Suppressor macrophage treated with lipopolysaccharide for 4 hours (primary cell): ENCODE measurements at places on chromosomes 1 and 21.

GRCh38 chr1:114585231-114585630, 3.8 kb upstream of the BCAS2 start:
- no peak for DNase-seq

DNA sequence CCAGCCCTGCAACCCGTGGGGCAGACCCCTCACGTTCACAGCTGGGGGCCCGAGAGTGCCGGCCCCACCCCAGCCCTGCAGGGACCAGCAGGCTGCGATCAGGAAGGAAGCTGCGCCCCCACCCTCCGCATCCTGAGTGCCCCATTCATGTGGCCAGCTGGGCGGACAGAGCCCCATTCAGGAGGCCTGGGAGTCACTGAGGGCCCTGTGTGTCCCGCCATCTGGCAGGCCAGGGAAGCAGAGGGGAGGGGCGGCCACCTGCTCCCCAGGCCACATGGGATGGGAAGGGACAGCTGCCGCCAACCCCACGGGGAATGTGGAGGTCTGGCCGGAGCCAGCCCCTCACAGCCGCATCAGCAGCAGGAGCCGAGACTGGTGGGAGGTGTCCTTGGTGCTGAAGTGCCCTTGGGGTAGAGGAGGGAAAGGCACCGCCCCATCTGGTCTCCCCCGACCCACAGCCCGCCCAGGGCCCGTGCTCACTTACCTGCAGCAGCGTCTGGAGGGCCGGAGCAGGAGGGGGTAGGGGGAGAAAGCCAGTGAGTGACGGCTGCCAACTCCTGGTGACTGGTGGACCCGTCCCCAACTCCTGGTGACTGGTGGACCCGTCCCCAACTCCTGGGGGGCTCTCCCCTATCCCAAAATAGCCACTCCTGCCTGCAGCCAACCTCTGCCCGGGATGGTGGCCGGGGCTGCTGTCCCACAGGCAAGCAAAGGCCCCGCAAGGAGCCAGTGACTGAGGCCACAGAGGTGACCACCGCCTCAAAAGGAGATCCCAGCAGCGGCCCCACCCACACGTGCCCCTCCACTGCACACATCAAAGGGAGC, 8.7 kb downstream of the ACAP3 start:
- no peak for DNase-seq

DNA sequence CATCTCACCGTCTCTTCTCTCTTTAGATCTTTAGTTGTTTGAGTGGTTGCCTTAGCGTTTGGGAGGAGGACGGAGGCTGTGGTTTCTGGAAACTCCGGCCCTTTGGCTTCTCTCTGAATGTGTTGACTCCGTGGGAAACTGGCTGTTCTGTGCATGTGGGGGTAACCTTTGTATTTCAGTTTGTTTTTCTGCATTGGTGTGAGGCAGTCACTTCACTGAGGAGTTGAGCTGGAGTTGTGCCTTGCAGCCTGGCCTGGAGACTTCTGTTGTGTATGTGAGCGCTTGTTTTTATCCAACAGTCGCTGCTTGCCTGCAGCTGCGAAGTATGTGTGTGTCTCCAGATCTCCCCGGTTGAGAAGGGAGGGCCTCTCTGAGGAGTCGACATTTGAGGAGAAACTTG, 33.6 kb downstream of the CLDN14 start:
- DNase-seq = no peak

- no peak for DNase-seq
Measured at GRCh38 chr1:41564741-41565475, 80.4 kb upstream of the EDN2 start.

GRCh38 chr1:22806584-22806983, 95.9 kb downstream of the EPHB2 start:
- no peak for DNase-seq

- no peak for DNase-seq
Measured at GRCh38 chr1:167148421-167148820, 54.5 kb downstream of the STYXL2 start.

DNA sequence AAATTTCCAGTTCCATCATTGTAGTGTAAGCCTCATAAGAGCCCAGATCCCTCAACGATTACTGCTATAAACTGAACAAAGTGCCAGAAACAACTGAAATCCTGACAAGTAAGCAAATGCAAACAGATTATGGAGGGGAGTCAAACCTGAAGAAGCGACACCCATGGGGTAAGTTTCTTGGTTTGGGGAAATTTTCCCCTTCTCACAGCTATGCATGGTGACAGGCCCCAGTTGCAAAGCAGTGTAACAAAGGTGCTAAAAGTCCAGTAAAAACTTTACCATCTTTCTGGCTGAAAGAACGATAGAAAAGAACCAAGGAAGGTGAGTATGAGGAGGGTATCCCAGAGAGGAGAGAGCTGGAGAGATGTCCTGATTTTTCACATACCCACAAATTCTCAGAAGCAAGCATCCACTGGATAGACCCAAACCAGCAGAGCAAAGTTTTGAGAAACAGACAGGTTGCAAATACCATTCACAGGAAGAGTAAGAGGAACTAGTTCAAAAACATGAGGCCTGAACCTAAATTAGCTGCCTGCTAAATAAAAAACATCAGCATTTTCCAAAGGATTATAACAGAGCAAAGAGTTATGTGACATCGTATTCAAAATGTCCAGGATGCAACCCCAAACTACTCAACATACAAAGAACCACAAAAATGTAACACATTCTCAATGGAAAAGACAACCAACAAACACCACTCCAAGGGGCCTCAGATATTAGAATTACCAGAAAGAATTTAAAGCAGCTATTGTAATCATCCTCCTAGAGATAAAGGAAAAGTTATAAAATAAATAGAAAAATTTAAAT, 14.5 kb downstream of the SCYL3 start:
- no peak for DNase-seq

DNA sequence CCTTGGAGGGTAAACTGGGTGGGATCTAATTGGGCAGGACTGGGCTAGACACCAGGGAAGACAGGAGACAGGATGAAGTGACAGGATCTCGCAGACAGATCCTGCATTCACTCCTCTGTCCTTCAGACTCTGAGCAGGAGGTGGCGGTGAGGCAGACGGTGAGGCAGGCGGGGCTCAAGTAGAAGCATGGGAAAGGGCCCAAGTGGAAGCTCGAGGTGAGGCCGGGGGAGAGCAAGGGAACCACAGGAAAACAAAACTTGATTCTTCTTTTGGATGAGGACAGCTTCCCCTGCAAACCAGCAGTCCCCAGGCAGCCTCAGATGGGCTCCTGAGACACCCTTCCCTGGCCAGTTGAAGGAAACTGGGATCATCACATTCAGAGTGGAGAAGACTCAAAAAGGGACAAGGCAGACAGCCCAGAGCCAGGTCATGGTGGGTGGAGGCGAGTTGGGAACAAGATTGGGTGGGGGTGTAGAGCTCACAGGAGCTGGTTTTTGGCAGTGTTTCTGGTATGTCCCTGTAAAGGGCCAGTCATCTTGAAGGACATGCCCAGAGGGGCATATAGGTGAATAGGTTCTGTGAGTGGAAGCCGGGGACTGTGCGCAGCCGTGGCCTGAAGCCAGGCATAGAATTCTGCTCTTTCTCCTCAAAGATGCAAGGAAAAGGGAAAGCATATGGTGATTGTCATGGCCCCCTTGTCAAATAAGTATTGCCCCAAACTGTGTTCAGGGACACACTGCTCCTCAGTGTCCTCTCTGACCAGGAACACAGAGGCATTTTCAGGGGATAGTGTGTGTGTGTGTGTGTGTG, 18.0 kb downstream of the INKA2 start:
- DNase-seq = no peak

GRCh38 chr1:100359139-100359538, 6.8 kb downstream of the CDC14A start:
- DNase-seq = peak; percentile 45

DNA sequence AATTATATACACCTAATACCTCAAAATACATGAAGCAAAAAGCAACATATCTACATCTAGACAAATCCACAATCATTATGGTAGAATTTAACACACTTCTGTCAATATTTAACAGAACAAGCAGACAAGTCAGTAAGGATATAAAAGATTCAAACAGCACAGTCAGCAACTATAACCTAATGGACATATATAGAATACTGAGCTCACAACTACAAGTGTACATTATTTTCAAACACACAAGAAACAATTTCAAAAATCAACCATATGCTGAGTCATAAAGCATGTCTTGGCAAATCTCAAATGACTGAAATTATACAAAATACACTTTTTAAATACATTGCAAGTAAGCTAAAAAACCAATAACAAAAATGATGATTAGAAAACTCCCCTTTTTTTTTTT, 178.0 kb downstream of the TOMM20 start:
- no peak for DNase-seq

- DNase-seq = no peak
Measured at GRCh38 chr1:217712925-217713597, 81.9 kb downstream of the SPATA17 start.

DNA sequence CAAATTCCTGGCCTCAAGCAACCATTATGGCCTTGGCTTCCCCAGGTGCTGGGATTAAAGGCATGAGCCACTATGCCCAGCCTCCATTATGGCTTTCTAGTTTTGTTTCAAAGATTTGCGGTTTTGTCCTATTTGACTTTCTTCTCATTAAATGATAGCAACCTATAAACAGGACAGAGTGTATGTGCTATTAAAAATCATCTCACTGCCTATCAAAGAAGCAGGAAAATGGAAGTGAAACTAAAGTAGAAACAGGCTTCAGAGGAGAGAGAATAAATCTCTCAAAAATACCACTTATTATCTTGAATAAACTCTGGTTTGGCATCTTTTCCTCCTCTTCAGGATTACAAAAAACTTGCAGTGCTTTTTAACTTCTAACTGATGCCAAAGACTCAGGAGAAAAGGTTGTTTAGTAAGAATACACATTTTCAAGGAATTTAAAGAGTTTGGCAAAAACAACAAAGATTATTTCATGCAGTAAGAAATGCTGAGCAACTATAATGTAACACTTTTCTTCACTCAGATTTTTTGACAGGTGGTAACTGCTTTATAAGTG, 28.7 kb downstream of the ACBD3 start:
- no peak for DNase-seq

GRCh38 chr21:19228226-19228625, 824.6 kb upstream of the TMPRSS15 start:
- DNase-seq = no peak

- DNase-seq = no peak
Measured at GRCh38 chr1:33292726-33293340, 28.1 kb downstream of the A3GALT2 start.

DNA sequence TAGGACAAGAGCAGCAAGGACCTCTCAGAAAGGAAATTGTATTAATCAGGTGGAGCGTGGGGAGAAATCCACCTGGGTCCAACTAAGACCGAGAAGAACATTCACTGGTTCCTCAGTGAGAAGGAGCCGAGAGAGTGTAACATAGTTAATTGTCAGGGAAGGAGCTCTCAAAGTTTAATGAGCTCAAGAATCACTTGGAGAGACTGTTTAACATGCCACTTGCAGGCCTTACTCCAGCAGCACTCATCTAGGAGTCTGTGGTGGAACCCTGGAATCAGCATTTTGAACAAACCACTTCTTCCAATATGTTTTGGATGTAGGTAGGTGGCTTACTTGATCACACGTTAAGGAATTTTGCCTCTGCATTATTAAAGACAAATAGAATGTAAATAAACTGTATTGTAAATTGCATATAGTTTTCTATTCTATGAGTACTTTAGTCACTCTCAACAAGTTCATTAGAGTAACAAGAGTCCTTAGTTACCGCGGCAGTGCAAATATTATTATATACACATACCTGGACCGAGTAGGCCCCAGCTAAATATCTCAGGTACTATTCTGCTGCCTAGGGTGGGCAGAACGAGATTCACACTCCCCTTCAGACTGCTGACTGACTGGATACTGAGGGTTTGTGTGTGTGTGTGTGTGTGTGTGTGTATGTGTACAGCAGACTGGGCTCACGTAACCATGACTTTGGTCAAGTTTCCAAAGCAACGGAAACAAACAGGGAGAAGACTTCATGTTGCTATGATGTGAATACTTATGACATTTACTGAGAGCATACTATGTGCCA, 203.2 kb upstream of the USP24 start:
- no peak for DNase-seq

GRCh38 chr1:205751036-205751651, 1.2 kb upstream of the NUCKS1 start:
- no peak for DNase-seq

GRCh38 chr21:44691686-44692085, 5.3 kb upstream of the KRTAP10-12 start:
- DNase-seq = no peak

DNA sequence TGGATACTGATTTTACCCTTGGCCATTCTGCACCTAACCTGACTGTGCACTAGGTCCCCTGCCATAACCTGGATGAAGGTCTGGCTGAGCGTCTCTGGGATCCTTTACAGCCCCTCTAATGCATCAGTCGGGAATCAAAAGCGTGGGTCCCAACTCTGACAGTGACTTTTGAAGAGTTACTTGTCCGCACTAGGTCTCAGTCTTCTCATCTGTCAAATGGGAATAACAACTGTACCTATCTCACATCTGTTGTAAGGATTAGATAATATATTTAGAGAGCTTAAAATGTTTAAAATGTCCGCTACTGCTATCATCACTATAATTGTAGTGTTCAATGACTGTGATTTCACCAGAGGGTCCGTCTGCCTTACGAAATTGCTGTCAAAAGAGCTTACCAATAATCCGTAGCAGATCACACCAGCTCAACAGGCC, 746 bp downstream of the TADA1 start:
- no peak for DNase-seq

GRCh38 chr1:95007687-95008086, 65.1 kb downstream of the ALG14 start:
- no peak for DNase-seq

DNA sequence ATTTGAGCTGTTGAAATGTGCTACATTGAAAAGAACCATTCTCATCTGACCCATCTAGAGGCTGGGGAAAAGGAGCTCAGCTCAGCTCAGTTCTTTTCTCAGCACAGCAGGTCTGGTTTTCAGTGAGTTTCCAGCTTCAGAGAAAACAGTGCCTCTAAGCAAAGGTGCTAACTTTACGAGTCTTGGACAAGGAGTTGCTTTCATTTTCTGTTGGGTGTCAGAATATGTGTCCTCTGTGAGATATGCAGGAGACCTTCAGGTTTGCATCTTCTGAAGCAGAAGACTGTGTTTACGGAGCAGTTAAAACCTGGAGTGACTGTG, 321.3 kb upstream of the USP24 start:
- DNase-seq = no peak
